Stimulated activated CD8-positive, alpha-beta memory T cell treated with anti-CD3 and anti-CD28 coated beads, Interleukin-2, amount 100 ng/mL, for 48 hours (primary cell): ENCODE measurements at places on chromosomes 7 and 10.

DNA sequence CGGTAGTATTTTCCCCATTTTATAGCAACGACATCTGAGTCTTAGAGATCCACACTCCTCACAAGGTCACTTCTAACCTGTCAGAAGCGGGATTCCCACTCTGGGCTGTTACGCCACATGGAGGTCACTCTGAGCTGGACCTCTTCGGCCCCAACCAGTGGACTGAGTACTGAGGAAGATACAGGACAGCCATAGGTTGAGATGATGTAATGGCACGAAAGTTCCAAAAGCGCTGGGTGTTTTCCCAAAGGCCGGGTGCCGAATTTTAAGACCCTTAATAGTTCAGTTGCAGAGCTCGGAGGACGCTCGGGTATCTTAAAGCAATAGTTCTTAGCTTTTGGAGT, 699 bp downstream of the GHITM start:
- DNase-seq: no peak

GRCh38 chr7:10237306-10237705, 736.4 kb upstream of the PHF14 start:
- no peak for DNase-seq

DNA sequence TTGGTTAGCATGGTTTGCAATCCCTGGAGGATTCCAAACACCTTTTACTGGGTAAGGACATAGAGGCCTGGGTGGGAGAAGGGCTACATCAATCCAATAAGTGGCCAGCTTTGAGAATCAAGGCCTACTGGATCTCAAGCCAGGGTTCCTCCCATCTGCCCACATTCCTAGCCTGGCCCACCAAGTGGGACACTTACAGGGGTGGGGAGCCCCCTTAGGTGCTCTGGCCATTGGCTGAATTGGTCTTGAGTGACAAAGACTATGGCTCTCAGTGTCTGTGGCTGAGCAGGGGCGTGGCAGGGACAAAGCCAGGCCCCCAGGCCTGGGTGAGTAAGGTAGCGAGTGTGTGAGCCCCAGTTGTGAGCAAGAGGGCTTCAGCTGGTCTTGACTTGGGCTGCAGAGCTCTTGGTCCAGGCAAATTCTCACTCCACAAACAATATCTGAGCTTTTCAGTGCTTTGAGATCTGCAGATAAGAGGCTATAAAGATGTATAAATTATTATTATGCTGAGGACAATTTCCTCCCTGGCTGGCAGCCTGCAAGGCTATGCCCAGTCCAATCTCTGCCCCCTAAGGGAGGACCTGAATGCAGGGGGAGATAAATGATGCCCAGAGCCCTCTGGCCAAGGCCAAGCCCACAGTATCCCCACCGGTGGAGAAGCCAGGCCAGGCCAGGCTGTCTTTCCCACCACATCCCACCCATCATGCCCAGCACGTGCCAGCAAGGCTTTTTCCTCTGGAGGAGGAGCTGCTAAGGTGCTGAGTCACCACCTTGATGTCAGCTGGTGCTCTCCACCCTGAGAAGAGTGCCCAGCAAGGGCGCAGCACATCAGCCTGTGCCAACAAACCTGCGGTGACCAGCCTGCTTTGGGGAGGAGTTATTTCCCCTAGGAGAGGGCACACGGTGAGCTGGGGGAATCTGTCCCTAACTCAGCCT, 80.7 kb upstream of the DUSP5 start:
- no peak for DNase-seq

GRCh38 chr10:7672341-7673134, 5.8 kb upstream of the ITIH5 start:
- DNase-seq: no peak

GRCh38 chr10:86770412-86770960, 14.1 kb downstream of the BMPR1A start:
- DNase-seq: no peak

DNA sequence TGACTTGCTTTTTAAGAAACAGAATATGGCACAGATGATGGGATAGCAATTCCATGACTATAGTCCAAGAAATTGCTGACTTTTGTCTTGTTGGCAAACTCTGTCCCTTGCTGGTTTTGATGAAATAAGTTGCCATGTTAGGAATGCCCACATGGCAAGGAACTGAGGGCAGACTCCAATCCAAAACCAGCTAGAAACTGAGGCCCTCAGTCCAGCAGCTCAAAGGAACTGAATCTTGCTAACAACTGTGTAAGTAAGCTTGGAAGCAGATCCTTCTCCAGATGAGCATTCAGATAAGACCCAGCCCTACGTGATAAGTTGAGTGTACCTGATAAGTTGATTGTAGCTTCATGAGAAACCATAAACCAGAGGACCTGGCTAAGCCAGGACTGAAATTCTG, 64.3 kb upstream of the BMPER start:
- no peak for DNase-seq

GRCh38 chr10:52597189-52597863, 175.3 kb downstream of the MBL2 start:
- DNase-seq: no peak

DNA sequence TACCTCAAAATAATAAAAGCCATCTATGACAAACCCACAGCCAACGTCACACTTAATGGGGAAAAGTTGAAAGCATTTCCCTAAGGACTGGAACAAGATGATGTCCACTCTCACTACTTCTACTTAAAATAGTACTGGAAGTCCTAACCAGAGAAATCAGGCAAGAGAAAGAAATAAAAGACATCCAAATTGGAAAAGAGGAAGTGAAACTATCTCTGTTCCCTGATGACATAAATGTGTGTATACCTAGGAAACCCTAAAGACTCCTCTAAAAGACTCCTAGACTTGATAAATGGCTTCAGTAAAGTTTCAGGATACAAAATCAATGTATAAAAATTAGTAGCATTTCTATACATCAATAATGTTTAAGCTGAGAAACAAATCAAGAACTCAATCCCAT, 314.1 kb downstream of the WDR37 start:
- no peak for DNase-seq

- no peak for DNase-seq
These were observed 115.8 kb upstream of the LANCL2 start for GRCh38 chr7:55249332-55249731.

- DNase-seq: no peak
These were observed 50.6 kb upstream of the DUSP5 start for GRCh38 chr10:110446954-110447608.

DNA sequence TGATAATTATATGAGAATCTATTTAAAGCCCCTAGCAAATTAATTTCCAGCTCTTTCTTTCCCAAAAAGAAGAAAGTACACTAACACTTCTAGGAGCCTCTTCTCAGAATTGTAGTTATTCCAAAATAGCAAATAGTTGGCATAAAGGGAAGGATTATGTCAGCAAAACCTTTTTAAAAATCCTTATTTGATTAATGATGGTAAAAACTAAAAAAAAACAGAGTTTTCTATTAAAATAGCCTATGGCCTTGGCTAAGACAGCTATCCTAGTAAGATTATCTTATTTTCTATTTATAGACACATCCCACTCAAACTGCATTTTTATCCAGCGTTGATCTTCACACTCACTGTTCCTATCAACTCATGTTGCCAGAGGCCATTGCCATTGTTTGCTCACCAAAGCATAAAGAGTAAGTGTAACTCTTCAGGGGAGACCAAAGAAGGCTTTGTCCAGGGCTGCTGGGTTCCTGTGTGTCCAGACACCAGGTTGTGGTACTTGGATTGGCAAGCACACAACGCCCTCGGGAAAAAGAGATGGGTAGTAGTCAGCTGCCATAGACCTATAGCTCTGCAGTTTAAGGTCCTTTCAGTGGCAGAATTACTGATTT, 31.5 kb downstream of the ACTA2 start:
- DNase-seq: no peak

DNA sequence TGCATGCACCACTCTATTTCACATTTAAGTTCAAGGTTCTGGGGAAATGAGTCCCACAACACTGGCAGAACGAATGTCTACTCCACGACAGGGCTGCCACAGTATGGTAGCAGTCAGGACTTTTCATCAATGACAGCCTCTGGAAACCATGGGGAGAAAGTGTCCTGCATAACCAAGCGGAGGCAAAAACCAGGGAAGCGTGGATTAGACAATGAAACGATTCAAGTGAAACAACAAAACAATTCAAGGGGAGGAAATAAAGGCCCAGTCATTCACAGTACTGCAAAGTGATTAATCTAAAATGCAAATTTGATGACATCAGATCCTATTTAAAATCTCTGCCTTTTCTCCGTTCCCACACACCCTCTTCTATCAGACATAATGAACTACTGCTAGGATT, 168.2 kb downstream of the DPY19L1 start:
- no peak for DNase-seq

- DNase-seq: no peak
These were observed 531.3 kb upstream of the FZD8 start for GRCh38 chr10:36173364-36173763.

DNA sequence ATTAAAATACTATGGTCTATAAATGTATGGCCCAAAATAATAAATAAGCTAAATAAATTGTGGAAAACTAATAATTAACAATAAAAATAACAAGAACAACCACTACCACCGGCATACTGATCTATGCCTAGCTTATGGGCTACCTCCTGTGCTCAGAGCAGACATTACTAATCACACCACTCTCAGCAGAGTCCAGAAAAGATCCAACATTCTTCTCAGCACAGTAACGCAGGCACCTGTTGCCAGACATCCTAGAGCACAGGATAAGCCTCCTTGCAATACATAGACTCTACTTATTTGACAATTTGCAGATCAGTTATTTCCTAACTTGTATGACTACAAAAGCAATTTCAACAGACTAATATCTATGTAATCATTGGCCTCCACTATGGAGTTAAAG, 137.1 kb upstream of the NEBL start:
- DNase-seq: no peak

- DNase-seq: peak; percentile 27
These were observed 85.1 kb upstream of the LANCL2 start for GRCh38 chr7:55280031-55280454.

- DNase-seq: no peak
These were observed 188.6 kb downstream of the CXCL12 start for GRCh38 chr10:44196336-44196735.

GRCh38 chr7:153061910-153062528, 302.5 kb downstream of the ACTR3B start:
- DNase-seq: no peak

DNA sequence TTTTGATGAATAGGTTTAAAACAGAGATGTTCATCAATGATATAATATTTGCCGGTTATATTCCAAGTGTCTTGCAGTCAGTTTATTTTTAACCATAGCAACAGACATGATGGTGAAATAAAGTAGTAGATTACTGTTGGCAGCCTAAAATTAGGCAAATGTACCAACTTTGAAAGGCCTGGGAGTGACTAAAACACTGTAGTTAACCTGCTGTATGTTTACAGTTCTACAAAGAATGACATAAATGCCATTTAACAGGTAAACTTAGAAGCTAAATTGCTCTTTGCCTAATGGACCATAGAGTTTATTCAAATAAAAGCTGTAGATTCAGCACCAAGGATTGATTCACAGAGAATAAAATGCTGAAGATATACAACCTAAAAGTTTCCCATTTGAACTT, 64.1 kb downstream of the PHTF2 start:
- no peak for DNase-seq

DNA sequence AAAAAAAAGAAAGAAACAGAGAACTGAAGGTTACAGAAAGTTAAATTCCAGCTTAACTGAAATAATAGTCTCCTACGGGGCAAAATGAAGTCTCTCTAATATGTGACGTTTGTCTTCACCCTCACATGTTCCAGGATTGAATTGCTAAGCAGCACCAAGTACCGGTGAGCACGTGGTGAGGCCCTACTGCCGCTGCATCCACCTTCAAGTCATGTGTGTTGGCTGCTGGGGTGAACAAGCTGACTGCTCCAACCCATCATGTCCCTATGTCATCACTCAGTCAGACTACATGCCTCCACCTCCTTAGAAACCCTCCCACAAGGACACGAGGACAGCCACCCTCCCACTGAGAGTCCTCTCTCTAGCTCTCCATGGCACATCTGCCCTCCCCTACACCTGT, 35.4 kb upstream of the NPFFR1 start:
- no peak for DNase-seq

DNA sequence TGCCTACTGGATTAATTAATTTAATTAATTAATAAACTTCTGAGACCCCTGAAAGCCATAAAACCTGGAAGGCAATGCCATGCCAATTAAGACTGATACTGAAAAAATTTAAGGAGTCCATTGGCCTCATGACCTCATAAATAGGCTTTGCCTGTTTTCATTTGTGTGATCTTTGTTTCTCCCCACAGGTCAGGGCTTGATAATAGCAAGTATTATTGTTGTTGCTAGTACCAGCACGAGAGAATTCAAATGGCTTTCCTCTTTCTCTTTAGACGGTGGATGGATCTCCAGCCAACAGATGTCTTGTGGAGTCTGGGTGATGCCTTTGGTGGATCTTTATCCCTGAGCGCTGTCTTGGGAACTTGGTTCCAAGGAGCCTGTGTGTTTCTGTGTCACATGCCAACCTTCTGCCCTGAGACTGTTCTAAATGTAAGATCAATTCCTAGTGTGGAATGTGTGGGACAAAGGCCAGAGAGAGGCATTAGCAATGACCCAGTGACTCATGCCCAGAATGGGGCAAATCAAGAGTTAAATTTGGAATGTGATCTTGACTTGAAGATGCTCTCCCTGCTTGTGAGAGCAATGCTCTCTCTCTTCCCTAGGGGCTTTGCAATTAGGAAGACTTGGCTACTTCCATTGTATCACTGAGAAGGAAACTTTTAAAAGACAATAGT, 17.7 kb downstream of the ACSM6 start:
- no peak for DNase-seq

GRCh38 chr7:151415375-151416105, 5.7 kb upstream of the WDR86 start:
- DNase-seq: no peak

DNA sequence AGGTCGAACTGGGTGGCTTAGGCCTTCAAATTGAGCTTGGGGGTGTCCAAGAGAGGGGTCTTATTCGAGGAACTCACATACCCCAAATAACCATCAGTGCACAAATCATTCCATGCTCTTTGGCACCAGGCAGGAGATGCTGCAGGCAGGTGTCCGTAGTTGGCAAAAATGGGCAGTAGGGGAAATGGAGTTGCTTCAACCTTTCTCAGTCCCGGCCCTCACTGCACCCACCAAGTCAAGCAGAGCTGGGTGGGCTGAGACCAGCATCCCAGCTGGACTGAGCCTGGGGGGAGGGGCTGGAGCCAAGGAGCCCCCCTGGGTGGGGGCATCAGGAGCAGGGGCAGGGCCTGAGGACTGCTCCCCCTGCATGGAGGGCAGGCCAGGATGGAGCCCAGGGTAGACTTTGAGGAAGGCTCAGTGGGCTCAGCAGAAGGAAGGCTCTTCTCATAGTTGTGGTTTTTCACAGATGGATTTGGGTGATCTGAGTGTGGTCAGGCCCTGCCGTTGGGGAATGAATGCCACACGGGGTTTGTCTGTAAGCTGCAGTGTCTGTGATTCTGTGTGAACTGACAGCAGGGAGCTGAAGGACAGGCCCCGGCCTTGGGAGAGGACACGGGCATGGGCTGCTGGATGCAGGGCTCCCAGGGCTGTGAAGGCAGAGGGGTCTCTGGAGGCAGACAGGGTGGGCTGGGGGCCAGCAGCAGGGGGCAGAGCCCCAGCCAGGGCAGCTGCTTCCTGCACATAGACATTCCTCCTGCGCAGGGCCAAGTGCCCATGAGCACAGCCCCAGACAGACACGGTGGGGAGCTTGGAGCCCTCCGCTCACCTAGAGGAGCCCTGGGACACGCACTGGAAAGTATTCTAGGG, 144.5 kb downstream of the ADCY1 start:
- no peak for DNase-seq
